ENCODE measurements at places on chromosomes 4 and X. TPM values are rescaled to one million over a fixed set of nuclear protein-coding genes. Genes with fewer than 3 reads are reported as not detected.

The BRS3 gene
- total RNA-seq, result not detected

The TMEM165 gene
- total RNA-seq, result 109 TPM

The ARHGAP24 gene
- 2.2 TPM for total RNA-seq

The RHOXF1 gene
- total RNA-seq, result not detected

- DNase-seq, result no peak
Observed at GRCh38 chr4:78689261-78689660, 86.9 kb upstream of the BMP2K start.

GRCh38 chrX:111831343-111831742, 44.6 kb upstream of the TRPC5OS start:
- no peak for DNase-seq

DNA sequence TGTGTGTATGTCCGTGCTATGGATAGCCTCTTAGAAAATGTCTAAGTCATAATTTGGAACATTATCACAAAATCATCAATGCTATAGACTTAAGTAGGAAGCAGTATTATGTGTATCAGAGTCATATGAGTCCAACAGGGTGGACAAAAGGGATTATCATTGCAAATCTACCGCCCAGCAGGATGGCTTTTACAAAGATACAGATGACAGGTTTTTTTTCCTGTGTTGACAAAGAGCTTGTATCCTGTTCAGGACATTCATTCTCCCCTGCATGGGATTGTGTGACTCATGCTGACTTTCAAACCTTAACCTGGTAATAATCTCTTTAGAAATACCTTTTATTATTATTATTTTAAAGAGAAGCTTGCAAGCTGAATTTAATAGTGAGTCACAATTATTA, 310.3 kb upstream of the GNPDA2 start:
- DNase-seq, result no peak

- no peak for DNase-seq
Observed at GRCh38 chrX:70025464-70025863, 24.3 kb downstream of the AWAT2 start.

DNA sequence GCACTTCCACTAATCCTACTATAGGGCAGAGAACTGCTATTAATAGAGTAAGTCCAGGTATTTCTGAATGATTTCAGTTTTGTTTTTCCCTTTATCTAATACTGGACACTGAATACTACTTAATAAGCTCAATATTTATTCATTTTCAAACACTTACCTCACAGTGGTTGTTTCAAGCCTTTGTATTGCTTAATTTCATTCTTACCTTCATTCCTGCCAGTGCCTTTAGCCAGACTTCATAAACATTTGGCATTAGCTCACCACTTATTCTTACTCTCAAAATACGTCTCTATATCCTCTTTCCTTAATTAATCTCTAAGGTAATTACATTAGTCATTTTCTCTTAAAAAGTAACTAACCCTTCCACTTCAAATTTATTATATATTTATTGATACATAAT, 18.8 kb upstream of the CORIN start:
- DNase-seq, result no peak

All from occipital lobe (tissue), 3 donors.